IPS DF 6.9 (cell line): ENCODE measurements at places on chromosomes 2 and 18.
A peak's percentile ranks its signal among the peaks of the same experiment; 100 is the strongest.

DNA sequence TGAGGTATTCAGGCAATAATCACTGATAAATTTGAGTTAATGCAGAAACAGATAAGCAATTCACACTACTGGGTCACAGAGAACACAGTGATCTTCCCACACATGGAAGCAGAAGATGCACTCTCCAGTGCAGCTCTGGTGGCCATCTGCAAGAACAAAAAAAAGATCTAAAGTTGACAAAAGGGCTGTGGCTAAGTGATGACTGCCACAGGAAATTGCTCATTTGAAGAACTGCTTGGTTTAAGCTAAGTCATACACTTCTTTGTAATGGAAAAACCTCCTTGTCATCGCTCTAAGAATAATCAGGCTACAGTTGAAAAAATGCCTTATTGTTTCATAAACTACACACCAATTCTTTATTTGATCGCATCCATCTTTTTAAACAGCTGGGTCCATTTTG lies 115.1 kb downstream of the DTNB start:
- H3K36me3 ChIP-seq, result no peaks in the 10 kb centered on the region
- no peak overlapping the region for H3K4me3 ChIP-seq
- H3K4me1 ChIP-seq, result peaks cover 3% of the 10 kb centered on the region; the same call in 1 of the 2 replicates
- DNase-seq, result no peak

DNA sequence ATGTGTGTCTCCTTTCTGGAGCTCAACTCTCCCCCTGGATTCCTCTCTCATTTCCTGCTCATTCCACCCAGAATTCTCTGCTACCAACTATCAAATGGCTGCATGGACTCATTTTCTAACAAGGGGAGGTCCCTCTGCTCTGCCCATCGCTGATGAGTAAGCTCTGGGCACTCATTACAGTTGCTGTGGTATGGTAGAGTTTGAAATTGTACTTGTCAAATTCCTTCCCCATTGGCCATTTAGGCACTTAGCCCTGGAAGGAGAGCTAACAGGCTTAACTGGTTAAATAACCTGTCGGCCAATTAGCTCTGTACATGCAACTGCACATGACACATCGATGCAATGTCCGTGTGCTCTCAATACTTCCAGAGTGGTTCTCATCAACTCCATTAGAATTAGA lies 20.4 kb downstream of the COL6A3 start:
- DNase-seq, result no peak
- no peak overlapping the region for H3K4me3 ChIP-seq
- H3K27me3 ChIP-seq, result no peaks in the 10 kb centered on the region
- H3K4me1 ChIP-seq, result no peaks in the 10 kb centered on the region
- no peaks in the 10 kb centered on the region for H3K36me3 ChIP-seq

- no peaks in the 10 kb centered on the region for H3K36me3 ChIP-seq
- no peaks in the 10 kb centered on the region for H3K4me1 ChIP-seq
- H3K27ac ChIP-seq, result no peak overlapping the region
Measured at GRCh38 chr18:48800876-48801727, 149.7 kb downstream of the SMAD7 start.

DNA sequence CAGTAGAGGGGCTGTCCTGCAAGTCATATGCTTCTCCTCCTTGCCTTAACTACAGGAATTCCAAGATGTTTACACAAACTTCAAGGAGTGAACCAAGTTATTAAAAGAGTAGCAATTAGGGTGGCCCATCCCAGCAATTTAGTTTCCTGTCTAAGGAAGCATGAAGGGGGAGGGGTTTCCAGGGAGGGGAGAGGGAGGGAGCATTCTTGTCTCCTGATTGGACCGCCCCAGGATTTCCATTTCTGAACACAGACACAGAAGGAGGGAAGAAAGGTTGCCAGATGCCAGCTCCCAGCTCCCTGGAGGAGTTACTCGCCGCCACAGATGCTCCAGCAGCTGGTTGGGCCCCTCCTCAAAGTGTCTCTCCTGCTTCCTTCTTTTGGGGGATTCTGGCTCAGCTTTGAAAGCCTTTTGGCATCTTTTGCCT lies 107.6 kb downstream of the TRIB2 start:
- no peaks in the 10 kb centered on the region; the same call in 1 of the 2 replicates for H3K4me1 ChIP-seq
- H3K27me3 ChIP-seq, result no peaks in the 10 kb centered on the region
- no peaks in the 10 kb centered on the region for H3K36me3 ChIP-seq

DNA sequence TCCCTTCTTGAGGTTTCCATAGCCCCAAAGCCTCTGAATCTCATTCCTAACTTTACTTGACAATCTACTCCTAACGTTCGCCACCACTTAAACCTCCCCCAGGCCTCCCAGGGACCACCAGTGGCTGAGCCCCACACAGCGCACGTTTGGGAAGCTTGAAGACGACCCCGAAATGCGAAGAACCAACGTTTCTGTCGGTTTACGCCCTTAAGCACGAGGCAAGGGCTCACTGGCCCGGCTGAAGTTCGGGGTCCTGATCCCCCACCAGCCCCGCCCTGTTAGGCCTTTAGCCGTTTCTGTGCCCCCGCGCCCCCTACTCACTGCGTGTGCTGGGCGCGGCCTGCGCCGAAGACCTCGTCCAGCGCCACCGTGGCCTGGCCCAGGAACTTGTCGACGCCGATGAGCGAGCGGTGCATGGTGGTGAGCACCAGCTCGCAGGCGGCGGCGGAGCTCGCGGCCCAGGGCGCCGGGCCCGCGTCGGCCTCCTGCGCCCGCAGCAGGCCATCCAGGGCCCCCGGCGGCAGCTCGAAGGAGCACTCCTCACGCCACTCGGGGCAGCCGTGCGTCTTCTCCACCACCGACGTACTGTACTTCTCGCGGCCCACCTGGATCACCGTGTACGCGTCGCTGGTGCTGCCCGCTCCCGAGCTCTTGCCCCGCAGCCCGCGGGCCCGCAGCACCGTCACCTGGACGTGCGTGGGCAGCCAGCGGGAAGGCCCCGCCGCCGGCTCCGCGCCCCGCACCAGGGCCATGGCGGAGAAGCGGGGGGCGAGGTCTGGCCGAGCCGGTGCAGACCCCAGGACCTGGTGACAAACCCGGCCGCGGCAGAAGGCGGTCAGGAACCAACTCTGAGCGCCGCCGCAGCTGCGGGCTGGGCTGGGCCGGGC lies 479 bp downstream of the RAB11FIP5 start:
- no peak overlapping the region for H3K27ac ChIP-seq
- H3K27me3 ChIP-seq, result no peaks in the 10 kb centered on the region
- peaks cover 8% of the 10 kb centered on the region for H3K4me1 ChIP-seq
- DNase-seq, result no peak
- H3K36me3 ChIP-seq, result no peaks in the 10 kb centered on the region

DNA sequence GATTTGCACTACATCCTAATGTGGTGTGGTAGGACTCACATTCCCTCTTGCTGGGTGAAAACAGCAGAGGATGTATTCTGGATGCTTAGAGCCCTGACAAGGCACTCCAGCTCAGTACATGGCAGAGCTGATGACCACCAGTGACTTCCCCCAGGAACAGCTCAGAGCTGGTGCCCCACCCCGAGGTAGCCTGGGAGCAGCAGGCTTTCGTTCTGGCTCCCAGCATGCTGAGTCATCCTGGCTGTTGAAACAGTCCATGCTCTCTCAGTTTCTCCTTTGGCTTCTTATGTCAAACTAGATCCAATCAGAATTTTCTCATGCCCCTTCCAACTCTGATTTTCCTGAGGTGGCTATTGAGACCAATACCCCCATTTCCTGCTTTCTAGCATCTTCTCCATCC lies 438.2 kb downstream of the NBAS start:
- no peaks in the 10 kb centered on the region for H3K36me3 ChIP-seq
- no peak overlapping the region for H3K27ac ChIP-seq
- no peak overlapping the region for H3K4me3 ChIP-seq
- no peak for DNase-seq

- H3K4me3 ChIP-seq, result no peak overlapping the region
- no peak for DNase-seq
- no peaks in the 10 kb centered on the region for H3K36me3 ChIP-seq
Measured at GRCh38 chr2:64383016-64383591, 70.9 kb upstream of the LGALSL start.

- no peak overlapping the region for H3K4me3 ChIP-seq
- no peak for DNase-seq
- H3K4me1 ChIP-seq, result no peaks in the 10 kb centered on the region; the same call in 1 of the 2 replicates
- peaks cover 11% of the 10 kb centered on the region; the same call in 1 of the 2 replicates for H3K27me3 ChIP-seq
- no peak overlapping the region for H3K27ac ChIP-seq
- no peaks in the 10 kb centered on the region for H3K36me3 ChIP-seq
Measured at GRCh38 chr2:232629129-232629475, 4.3 kb upstream of the EFHD1 start.

DNA sequence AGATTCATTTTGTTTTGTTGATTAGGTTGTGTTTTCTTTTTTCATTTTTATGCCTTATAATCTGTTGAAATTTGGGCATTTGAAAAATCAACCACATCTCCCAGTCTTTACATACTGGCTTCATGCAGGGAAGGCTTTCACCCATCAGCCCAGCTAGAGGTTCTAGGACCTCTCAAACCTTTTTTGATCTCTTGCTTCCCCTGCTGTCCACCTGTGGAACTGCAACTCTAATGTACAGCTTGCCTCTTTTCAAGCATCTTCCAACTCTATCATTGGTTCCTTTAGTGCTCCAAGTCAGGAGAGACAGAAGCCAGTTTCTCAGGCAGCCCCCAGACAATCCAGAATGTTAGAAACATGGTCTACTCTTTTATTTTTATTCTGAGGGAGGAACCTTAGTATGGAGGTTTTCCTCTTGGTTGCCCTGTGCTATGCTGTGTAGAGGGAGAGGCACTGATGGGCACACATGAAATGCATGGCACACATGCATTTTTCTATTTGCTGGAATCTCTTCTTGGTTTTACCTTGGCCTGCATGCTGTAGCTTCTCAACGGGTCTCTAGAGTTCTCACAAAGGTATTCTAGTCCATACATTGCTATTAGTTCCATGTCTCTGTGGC lies 107.2 kb upstream of the L3MBTL4 start:
- no peaks in the 10 kb centered on the region for H3K4me1 ChIP-seq
- no peaks in the 10 kb centered on the region for H3K36me3 ChIP-seq
- DNase-seq, result peak; percentile 57
- H3K4me3 ChIP-seq, result no peak overlapping the region

DNA sequence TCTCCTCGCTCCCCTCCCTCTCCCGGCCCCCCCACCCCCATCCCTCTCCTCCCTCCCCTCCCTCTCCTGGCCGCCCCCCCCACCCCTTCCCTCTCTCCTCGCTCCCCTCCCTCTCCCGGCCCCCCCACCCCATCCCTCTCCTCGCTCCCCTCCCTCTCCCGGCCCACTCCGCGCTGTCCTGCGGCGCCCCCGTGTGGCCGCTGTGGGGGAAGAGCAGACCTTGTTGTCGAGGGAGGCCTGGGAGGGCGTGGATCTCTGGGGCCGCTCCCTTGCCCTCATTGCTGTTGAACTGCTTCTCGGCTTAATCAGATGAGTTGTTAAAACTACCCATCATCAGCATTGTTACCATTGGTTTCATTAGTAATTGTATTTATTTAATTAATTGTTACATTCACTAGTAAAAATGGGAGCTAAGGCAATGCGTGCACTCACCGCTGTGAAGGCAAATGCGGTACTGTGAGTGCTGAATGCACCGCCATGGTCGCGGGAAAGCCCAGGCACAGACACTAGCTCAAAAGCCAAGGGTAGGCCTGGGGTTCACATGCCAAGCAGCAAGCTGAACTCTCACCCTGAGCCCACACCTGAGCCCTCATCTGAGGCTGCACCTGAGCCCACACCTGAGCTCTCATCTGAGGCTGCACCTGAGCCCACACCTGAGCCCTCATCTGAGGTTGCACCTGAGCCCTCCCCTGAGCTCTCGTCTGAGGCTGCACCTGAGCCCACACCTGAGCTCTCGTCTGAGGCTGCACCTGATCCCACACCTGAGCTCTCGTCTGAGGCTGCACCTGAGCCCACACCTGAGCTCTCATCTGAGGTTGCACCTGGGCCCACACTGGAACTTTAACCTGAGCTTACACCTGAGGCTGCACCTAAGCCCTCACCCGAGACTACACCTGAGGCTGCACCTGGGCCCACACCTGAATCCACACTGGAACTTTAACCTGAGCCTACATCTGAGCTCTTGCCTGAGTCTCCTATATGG lies 8.8 kb downstream of the RTP5 start:
- no peak for DNase-seq
- H3K4me1 ChIP-seq, result peaks cover 2% of the 10 kb centered on the region; the same call in 1 of the 2 replicates
- no peaks in the 10 kb centered on the region for H3K27me3 ChIP-seq

- H3K27me3 ChIP-seq, result no peaks in the 10 kb centered on the region
- no peaks in the 10 kb centered on the region for H3K4me1 ChIP-seq
- no peak overlapping the region for H3K4me3 ChIP-seq
- no peak overlapping the region for H3K27ac ChIP-seq
Measured at GRCh38 chr18:48477348-48477747, 61.5 kb upstream of the CTIF start.

DNA sequence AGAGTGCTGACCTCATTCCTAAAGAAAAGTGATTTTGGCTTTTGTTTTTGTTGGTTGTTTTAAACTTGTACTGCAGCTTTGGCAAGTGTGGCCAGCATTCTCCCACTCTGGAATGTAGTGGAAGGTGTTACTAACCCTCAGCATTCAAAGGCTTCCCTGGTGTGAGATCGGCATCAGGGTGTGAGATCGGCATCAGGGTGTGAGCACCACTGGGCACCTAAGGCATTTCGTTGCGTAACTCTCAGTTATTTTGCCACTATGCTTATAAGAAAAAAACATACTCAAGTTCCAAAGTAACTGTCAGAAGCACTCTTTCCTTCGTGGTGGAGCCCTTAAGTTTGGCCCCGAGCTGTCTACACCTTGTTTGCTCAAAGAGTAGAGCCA lies 1.7 kb downstream of the CYBRD1 start:
- H3K36me3 ChIP-seq, result no peaks in the 10 kb centered on the region; the same call in 1 of the 2 replicates
- DNase-seq, result no peak
- H3K4me3 ChIP-seq, result peak overlapping the region; percentile 85; the same call in 1 of the 2 replicates
- H3K4me1 ChIP-seq, result peaks cover 4% of the 10 kb centered on the region; the same call in 1 of the 2 replicates

DNA sequence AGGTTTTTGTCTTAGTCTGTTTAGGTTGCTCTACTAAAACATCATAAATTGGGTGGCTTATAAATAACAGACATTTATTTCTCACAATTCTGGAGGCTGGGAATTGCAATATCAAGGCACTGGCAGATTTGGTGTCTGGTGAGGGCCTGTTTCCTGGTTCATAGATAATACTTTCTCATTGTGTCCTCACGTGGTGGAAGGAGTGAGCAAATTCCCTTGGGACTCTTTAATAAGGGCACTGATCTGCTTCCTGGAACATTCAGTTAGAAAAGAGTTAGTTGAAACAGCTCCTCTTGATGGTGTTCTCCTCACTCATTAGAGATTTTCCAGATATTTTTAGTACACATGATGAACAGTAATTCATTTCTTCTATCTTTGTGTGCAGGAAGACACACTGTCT lies 22.3 kb downstream of the COL4A3 start:
- 0 out of 2 replicates have a peak, but pooled peaks cover 4% of the 10 kb centered on the region for H3K4me1 ChIP-seq
- H3K4me3 ChIP-seq, result no peak overlapping the region
- no peaks in the 10 kb centered on the region for H3K36me3 ChIP-seq
- H3K27me3 ChIP-seq, result no peaks in the 10 kb centered on the region
- no peak for DNase-seq

GRCh38 chr2:46683541-46683940 lies 204.2 kb downstream of the TMEM247 start:
- H3K4me1 ChIP-seq, result no peaks in the 10 kb centered on the region
- DNase-seq, result no peak
- H3K27ac ChIP-seq, result no peak overlapping the region
- H3K4me3 ChIP-seq, result no peak overlapping the region
- H3K36me3 ChIP-seq, result no peaks in the 10 kb centered on the region
- no peaks in the 10 kb centered on the region; the same call in 1 of the 2 replicates for H3K27me3 ChIP-seq

GRCh38 chr2:43160778-43161177 lies 65.6 kb downstream of the ZFP36L2 start:
- no peak overlapping the region for H3K27ac ChIP-seq
- no peak overlapping the region for H3K4me3 ChIP-seq
- H3K36me3 ChIP-seq, result no peaks in the 10 kb centered on the region
- DNase-seq, result no peak
